LHCN-M2 (cell line): ENCODE measurements at places on chromosomes 5 and 9.

DNA sequence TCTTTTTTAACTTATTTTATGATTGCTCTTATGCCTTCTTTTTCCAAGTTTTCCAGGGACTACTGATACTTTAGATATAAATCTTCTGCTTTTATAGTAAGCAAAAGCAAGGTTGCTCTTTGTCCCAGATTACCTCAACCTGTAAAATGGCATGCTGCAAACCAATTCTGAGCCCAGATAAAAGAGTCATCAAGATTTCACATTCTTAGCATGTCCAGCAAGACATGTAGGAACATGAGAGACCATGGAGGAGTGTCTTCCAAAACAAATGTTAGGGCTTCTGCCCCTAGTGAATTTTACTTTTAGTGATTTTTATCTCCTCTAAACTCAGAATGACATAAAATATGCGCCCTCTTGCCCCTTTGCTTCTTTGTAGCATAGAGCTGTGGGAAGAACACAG, 7.0 kb upstream of the CDC20B start:
- no peak for DNase-seq

DNA sequence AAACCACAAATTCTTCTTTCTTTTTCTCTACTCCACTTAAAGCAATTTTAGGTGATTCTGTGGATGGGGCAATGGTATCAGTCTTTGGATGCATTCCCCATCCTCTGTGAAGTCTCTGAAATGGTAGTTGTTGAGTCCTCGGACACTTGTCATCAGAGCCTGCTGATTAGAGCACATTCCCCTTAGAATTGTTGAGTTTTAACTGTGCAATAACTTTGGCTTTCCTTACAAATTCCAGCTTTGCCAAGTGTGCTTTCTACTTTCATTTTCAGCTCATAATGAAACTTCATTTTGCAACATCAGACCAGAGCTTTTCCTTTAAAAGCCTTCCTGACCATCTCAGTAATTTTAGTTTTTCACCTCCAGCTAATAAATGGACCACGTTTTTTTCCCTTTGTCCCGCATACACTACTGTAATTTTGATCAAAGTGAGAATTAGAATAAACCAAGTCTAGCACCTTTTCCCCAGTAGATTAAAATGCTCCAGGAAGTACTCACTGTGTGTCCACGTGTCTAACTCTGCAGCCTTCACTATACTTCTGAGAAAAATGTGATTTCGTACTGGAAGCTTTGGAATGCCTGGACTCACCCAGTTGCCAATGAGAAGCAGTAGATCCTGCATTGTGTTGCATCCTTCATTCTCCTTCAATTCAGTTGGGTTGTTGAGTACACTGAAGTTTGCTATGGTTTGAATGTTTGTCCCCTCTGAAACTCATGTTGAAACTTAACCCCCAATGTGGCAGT, 135.6 kb downstream of the NTRK2 start:
- DNase-seq = no peak

DNA sequence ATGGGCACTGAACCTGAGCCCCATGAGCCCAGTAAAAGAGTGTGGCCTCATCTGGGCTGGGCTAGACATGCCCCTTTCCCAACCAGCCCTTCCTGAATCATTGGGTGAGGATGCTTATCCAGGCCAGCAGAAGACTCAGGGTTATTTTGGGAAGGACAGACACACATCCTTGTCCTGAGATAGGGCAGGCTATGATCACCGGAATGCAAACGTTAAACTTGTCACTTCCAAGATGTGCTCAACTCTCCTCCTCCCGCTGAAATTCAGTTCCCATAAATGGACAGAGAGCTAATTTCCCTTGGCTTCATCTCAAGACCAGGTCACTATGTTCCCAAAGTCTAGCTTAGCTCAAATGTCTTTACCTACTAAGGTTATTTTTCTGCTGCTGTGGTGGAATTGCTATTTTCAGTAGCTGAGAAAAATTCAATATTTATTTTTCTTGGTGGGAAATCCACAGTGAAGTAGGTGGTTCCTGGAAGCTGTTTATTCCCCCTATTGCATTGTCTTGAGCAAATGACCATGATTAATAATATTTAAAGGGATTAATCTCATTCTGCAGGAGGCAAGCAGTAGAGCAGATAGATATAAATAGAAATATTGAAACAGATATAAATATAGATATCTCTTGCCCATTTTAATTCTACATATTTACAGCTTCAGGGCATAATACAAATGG, 70.0 kb downstream of the NXNL2 start:
- DNase-seq = no peak

GRCh38 chr9:136156209-136157120, 37.8 kb upstream of the TMEM250 start:
- no peak for DNase-seq

GRCh38 chr9:35116898-35117551, 1.4 kb upstream of the ATOSB start:
- DNase-seq = peak; percentile 92

DNA sequence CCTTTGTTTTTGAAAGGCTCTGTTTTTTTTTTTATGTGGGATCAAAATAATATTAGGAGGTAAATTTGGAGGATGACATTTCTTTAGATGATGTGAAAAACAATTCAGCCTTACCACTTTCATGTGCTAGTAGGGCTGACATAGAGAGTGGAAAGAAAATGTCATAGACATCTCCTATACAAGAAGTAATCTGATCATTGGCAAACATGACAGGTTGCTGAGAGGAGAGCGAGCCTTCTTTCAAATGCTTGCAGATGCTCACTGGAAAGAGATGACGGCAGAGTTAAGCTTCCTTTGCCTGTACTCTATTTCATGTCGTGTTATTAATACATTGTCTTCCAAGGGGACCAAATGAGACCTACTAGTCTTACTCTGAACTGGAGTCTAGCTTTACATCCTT, 160.1 kb upstream of the DAP start:
- no peak for DNase-seq

- no peak for DNase-seq
Measured at GRCh38 chr5:169827769-169828168, 152.5 kb downstream of the INSYN2B start.

DNA sequence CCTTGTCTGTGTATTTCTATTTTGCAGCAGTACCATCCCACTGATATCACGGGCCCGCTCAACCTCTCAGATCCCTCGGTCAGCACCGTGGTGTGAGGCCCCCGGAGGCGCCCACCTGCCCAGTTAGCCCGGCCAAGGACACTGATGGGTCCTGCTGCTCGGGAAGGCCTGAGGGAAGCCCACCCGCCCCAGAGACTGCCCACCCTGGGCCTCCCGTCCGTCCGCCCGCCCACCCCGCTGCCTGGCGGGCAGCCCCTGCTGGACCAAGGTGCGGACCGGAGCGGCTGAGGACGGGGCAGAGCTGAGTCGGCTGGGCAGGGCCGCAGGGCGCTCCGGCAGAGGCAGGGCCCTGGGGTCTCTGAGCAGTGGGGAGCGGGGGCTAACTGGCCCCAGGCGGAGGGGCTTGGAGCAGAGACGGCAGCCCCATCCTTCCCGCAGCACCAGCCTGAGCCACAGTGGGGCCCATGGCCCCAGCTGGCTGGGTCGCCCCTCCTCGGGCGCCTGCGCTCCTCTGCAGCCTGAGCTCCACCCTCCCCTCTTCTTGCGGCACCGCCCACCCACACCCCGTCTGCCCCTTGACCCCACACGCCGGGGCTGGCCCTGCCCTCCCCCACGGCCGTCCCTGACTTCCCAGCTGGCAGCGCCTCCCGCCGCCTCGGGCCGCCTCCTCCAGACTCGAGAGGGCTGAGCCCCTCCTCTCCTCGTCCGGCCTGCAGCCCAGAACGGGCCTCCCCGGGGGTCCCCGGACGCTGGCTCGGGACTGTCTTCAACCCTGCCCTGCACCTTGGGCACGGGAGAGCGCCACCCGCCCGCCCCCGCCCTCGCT, 1.9 kb downstream of the LRRC26 start:
- DNase-seq = no peak

DNA sequence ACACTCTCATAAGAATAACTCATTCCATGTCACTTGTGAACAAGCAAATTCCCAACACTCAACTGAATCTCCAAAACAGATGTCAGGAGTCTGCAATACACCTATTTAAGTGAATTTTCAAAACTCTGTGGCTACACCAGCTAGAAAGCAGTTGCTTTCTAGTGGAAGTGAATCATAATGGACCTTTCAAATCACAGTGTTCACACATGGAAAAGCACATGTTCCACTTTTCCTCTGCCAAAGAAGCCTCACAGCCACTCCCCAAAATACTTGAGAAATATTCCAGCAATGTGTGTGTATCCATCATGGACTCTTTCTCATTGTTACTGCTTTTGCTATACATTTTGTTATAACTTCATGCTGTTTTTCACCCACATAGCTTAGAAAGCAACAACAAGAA, 17.4 kb downstream of the MARCHF3 start:
- DNase-seq = peak; percentile 91

DNA sequence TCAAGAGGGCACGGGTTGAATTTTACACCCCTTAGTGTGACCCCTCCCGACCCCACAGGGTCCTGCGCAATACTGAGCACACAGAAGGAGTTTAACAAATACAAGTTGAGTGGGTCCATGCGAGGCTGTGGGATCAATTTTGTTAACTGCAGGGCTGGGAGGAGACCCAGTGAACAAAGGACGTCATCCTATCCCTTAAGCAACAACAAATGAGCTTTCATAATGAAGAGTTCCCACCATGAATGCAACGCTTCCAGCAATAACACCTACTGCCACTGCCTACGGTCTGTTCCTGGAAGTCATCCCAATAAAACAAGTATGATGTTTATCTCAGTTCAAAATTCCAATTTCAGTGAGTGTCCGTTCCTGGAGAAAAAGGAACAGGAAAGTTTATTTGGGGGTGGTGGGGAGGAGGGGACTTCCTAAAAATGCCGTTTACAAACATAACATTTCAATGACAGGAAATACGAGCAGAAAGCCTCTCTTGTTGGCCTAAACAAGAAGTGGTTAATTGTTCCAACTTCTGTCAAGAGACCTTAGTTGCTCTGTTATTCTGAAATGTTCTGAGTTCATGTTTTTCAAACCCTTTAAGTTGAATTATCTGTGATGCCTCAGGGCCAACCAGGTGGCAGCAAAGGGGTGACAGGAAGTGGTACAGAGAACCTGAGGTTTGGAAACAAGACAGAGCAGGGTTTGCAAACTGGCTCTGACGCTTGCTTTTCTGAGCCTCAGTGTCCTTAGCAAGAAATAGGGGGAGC, 65.8 kb upstream of the PLPP6 start:
- no peak for DNase-seq

DNA sequence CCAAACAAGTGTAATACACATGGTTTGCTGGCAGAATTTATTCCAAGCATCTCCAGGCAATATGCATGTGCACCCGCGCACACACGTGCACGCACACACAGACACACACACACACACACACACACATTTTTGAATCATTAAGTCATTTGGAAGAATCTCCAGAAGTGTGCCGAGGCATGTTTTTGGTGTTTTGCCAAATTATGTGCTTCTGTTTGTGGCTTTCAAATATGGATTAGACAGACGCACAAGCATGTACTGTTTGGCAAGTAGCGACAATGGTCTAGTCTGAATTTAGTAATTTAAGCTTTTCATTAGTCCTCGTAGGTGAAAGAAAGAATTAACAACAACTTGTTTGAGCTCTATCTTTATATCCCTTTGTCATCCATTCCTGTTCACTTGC, 36.7 kb downstream of the NFIB start:
- peak; percentile 85 for DNase-seq

- DNase-seq = no peak
Measured at GRCh38 chr9:89448381-89448780, 49.5 kb downstream of the SEMA4D start.

- no peak for DNase-seq
Measured at GRCh38 chr5:111221139-111221538, 3.0 kb upstream of the CAMK4 start.

DNA sequence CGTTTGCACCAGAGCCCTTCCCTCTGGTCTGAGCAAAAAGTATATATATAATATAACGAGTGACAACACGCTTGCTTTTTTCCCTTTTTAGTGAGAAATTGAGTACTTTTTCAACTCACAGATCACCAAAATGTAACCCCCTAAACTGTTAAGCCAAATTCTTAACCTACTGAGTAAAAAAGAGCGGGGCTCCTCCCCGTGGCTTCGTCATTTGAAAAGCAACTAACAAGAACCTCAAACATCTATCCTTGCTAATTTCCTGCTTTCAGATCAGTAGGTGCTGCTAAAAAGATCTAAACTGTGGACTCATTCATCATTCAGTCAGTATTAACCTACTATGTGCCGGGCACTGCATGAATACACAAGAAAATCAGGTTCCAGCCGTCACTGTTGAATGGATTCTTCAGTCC, 1.0 kb upstream of the PTBP3 start:
- peak; percentile 36 for DNase-seq
